ELR (cell line): ENCODE measurements at places on chromosomes 2 and 18.
A peak's percentile ranks its signal among the peaks of the same experiment; 100 is the strongest.

- no peak for DNase-seq
These were observed 232.3 kb downstream of the OSR1 start for GRCh38 chr2:19125901-19126680.

DNA sequence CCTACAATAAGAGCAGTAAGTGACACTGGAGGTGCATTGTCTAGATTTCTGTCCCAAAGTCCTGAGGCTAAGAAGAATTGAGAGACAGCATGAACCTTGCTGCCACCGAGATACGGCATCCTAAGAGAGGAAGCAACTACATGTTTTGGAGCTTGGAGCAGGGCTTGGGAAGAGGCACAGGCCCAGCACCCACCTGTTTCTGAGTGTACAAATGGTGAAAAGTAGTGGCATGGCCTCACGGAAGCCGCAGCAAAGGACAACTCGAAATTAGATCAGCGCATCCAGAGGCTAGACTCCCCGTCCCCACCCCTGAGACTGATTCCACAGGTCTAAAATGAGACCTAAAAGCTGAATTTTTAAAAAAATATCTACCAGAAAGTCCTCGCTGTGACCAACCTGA lies 127.5 kb downstream of the PTGR3 start:
- DNase-seq = no peak

GRCh38 chr2:172969166-172969565 lies 106.5 kb upstream of the MAP3K20 start:
- DNase-seq = no peak

DNA sequence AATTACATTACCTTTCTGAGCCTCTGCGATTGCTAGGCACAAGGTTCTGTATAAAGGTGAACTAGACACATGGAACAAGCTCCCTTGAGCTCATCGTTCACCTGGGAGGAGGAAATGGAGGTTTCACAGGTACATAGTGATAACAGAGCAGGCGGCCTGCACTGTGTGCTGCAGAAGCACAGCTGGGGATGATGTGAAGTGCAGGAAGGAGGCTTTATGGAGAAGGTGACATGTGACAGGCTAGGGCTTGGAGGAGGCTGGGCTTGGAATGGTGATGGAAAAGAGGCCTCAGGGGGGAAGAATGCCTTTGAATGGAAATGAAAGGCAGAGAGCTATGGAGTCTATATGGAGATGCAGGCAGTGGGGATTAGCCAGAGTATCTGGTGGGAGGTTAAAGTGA lies 22.9 kb downstream of the MARCHF4 start:
- no peak for DNase-seq

GRCh38 chr18:36265015-36265414 lies 32.5 kb upstream of the FHOD3 start:
- DNase-seq = no peak

- DNase-seq = no peak
These were observed 748 bp downstream of the LIPG start for GRCh38 chr18:49562481-49563129.

- DNase-seq = peak; percentile 64
These were observed 178.9 kb upstream of the SERPINE2 start for GRCh38 chr2:224217962-224218347.

DNA sequence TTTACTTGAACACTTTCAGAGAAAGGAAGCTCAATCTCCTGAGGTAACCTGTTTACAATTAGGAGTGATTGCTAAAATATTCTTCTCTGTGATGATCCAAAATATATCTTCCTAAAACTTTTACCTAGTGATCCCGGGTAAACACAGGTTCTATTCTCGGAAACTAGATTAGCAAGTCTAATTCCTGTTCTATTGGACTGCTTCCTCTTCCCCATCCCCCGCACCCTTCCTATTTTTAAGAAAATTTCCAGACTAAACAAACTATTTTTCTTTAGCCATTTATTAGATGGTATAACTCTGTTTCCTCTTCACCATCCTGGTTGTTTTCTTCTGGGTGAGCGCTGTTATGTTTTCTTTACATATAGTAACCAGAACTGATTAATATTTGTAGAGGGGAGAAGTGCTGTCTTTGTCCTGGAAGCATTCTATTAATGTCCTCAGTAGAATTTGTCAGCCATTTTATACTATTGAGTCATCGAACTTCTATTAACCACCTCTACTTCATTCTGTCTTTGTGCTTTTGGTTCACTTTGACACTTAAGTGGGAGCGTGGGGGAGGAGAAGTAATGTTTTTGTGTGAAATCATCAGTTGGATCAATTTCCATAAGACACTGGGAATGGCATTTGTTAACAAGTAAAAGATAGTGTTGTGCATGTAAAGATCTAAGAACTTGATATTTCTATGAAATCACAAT lies 31.8 kb downstream of the CREB1 start:
- peak; percentile 23 for DNase-seq

DNA sequence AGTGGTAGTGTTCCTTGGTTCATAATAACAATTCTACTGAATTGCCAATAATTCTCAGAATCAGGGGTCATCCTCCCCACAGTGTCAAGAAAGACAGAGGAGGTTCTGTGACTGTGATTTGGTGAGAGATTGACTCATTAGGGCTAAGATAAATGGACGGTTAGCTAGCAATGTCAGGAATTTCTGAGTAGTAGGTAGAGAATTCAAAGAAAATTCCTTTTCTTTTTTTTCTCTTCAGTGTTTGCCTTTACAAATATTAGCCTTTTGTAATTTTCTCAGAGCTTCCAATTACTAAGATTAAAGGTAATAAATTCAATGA lies 16.8 kb upstream of the CRIM1 start:
- DNase-seq = peak; percentile 92
